ENCODE measurements at places on chromosomes 2 and 18. TPM values are rescaled to one million over a fixed set of nuclear protein-coding genes. Genes with fewer than 3 reads are reported as not detected.

DNA sequence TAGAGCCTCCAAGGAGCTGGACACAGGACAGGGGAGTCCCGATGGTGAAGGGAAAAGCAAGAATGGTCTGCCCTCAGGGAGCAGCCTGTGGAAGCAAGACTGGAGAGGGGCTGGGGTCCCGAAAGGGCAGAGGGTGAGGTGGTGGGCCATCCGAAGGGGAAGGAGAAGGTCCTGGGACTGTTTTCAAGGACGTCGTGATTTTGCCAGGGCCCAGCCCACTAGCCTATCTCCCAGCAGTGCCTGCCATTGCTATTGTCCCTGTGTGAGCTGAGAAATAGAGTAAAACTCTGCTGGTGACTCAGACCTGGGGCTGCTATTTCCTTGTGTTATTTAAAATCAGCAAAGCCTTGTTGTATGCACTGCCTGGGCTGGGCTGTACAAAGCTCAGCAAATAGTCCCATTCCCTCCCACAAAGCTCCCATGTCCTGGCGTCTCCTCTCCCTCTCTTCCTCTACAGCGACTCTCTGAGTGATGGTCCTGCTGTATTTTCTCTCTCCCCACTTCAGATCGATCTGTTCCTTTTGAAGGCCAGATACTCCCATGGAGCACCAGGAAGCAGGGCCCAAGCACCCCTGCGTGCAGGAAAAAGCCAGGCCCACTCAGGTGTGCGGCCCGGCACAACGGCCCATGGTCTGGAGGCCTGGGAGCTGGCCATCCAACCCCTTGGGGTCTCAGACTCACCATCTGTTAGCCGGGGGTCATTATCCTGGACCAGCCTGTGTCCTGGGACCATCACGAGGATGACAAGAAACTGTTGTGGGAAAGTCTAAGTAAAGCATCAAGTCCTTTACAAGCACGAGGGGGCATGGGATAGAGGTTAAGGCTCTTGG lies 65.0 kb upstream of the OTOF start:
- DNase-seq = no peak

DNA sequence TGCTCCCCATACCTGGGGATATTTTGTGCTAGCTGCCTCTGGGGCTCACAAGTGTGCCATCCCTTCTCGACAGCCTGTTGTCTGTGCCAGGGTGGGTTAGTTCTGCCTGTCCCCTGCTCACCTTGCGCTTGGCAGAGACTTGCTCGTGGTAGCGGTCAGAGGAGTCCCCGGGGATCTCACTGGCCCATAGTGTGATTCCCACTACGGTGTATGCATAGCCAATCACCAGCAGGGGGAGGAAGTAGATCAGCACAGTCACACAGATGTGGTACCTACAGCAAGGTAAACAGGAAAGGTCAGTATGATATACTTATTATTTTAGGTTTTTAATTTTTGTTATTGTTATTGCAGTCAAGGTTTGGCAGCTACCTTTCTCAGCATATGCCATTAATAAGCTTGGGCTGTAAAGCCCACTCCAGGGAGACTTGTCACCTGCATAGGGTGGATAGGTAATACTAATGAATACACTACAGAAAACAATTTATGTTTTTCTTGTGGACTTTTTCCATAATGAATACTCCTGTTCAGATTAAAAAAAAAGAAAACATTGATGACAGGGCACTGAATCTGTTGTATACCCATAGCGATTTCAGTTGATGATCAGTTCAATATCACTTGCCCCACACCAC lies 95.2 kb downstream of the POLE4 start:
- DNase-seq = no peak

GRCh38 chr2:1227274-1227900 lies 185.9 kb upstream of the TPO start:
- no peak for DNase-seq

GRCh38 chr2:30503007-30503694 lies 56.1 kb downstream of the LCLAT1 start:
- no peak for DNase-seq

- DNase-seq = no peak
Observed at GRCh38 chr2:128436479-128437203, 118.0 kb upstream of the HS6ST1 start.

Gene ITGAV
- total RNA-seq = 37.5 TPM

Data from frontal cortex (tissue), 4 donors.